ENCODE measurements at places on chromosomes 5 and 9. TPM values are rescaled to one million over a fixed set of nuclear protein-coding genes. Genes with fewer than 3 reads are reported as not detected.
A peak's percentile ranks its signal among the peaks of the same experiment; 100 is the strongest.

DNA sequence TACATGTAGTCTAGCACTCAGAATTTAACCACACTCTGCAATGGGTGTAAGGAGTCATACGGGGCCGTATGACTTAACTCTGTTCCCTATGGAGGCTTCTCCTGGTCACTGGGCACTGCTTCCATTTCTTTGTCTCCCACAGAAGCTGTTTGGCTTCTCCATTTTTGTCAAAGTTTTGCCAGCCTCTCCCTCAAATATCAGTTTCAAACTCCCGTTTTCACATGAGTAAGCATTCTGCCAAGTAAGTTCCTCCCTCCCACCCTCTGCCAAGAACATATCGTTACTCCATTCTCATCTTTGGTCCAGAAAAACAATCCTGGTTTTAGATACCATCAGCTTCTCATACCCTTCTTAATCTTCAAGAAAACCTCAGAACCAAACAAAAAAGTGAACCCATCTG is 6.1 kb downstream of the AFAP1L1 start:
- no peak overlapping the region for H3K4me3 ChIP-seq
- no peak overlapping the region for H3K27ac ChIP-seq
- no peak for DNase-seq
- H3K36me3 ChIP-seq, result no peaks in the 10 kb centered on the region

DNA sequence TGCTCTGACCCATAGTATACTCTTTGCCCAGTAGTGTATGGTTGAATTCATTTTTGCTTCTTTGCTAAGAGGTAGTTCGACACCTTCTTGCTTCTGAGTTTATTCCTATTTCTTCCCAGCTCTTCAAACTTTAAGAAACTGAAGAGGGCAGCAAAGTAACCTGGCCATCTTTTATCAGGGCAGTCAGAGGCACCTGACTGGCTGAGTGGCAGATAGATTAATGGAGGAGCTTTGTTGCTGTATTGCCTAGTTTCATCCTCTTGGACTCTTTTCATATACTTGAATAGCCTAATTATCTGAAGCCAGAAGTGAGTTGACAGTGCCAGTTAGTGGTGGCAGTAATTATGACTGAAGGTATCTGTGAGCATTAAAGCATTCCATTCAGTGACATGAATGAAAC is 82.5 kb downstream of the UHRF2 start:
- H3K27ac ChIP-seq, result no peak overlapping the region
- peaks cover 27% of the 10 kb centered on the region for H3K36me3 ChIP-seq
- no peak for DNase-seq
- peaks cover 6% of the 10 kb centered on the region for H3K4me1 ChIP-seq
- no peaks in the 10 kb centered on the region for H3K27me3 ChIP-seq
- H3K4me3 ChIP-seq, result no peak overlapping the region

GRCh38 chr9:129888293-129889121 is 53.2 kb downstream of the USP20 start:
- H3K27ac ChIP-seq, result no peak overlapping the region
- DNase-seq, result no peak
- no peaks in the 10 kb centered on the region for H3K27me3 ChIP-seq
- no peak overlapping the region for H3K4me3 ChIP-seq
- H3K4me1 ChIP-seq, result peaks cover 43% of the 10 kb centered on the region

GRCh38 chr9:124685217-124685616 is 85.9 kb downstream of the NR6A1 start:
- peaks cover 7% of the 10 kb centered on the region for H3K36me3 ChIP-seq
- DNase-seq, result no peak
- peaks cover 8% of the 10 kb centered on the region for H3K4me1 ChIP-seq
- H3K4me3 ChIP-seq, result no peak overlapping the region

DNA sequence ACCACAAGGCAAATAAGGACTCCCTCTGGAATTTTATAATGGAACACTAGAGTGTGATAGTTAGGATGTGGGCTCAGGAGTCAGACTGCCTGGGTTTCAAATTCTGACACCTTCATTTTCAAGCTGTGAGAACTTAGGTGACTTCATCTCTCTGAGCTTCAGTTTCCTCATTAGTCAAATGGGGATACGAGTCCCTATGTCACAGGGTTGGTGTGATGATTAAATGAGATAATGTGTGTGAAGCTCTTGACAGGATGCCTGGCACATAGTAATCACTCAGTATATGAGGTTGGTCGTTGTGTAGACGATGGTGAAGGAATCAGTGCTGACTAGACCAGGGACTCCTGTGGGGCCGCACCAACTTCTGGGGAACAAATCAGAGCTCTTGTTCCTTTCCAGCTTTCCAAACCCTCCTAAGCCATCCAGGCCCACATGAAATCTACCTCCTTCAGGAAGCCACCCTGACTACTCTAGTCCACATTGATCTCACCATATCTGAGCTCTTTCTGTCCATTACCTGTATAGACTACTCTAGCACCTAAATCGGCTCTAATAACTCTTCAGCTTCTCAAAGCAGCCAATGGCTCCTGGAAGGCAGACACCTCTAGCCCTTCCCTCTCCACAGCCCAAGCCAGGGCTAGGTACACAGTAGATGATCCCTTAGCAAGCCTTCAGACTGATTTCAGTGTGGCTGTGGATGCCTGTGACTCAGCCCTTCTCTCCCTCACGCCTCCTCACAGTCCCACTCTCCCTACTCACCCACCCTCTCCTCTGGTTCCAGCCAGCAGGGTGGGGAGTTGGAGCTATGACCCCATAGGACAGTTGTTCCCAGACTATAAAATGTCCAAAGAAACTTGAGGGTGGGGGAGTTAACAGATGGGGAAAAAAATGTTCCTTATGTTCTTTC is 2.5 kb upstream of the TCF7 start:
- no peak overlapping the region for H3K27ac ChIP-seq
- H3K36me3 ChIP-seq, result peaks cover 2% of the 10 kb centered on the region
- H3K4me1 ChIP-seq, result peaks cover 29% of the 10 kb centered on the region

EQTN gene
- total RNA-seq, result not detected

- peaks cover 4% of the 10 kb centered on the region for H3K4me1 ChIP-seq
- H3K27me3 ChIP-seq, result no peaks in the 10 kb centered on the region
- no peak for DNase-seq
- no peak overlapping the region for H3K4me3 ChIP-seq
Measured at GRCh38 chr5:97044052-97044451, 98.4 kb downstream of the LIX1 start.

C9orf43 gene
- total RNA-seq, result 0.66 TPM

ENC1 gene
- 389 TPM for total RNA-seq

DNA sequence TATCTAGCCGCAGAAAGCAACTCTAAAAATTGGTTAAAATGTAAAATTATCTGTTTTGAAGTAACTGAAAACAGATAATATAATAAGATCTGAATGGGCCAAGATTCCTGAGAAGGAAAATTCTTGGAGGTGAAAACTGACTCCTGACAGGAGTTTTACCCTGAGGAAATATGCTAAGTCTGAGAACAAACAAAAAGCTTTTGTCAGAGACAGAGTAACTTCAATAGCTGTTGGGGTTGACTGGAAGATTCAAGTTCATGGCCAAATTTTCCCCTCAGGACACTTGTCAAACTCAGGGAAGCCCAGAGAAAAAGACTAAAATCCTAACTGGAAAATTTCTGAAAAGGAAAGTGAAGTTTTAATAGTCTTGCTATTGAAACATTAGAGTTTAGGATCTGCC is 5.7 kb downstream of the PCDHB4 start:
- H3K4me1 ChIP-seq, result no peaks in the 10 kb centered on the region

DNA sequence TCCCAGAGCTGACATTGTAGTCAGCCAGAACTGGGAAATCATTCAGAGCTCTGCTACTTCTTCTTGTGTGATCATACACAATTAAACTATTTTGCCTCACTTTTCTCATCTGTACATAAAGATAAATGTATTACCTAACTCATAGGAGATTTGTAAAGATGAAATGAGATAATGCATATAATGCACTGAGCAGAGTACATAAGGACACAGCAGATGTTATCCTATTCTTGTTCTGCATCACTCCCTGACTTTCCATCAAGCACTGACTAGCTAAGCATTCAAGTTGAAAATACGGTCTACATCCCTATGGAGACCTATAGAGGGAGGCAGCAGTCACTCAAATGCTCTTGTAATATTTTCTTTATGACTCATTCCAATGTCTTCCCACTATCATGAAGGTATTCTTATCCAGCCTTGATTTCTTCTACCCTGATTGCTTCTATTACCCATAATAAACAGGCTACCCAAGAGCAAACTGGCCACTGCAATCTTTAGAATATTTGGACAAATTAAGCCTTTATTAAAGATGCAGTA is 16.3 kb upstream of the PRR16 start:
- no peaks in the 10 kb centered on the region for H3K27me3 ChIP-seq
- H3K36me3 ChIP-seq, result no peaks in the 10 kb centered on the region
- peaks cover 30% of the 10 kb centered on the region for H3K4me1 ChIP-seq
- no peak overlapping the region for H3K27ac ChIP-seq
- DNase-seq, result peak; percentile 27

VPS13A gene
- 31.7 TPM for total RNA-seq

SLC2A8 gene
- 16.5 TPM for total RNA-seq

DNA sequence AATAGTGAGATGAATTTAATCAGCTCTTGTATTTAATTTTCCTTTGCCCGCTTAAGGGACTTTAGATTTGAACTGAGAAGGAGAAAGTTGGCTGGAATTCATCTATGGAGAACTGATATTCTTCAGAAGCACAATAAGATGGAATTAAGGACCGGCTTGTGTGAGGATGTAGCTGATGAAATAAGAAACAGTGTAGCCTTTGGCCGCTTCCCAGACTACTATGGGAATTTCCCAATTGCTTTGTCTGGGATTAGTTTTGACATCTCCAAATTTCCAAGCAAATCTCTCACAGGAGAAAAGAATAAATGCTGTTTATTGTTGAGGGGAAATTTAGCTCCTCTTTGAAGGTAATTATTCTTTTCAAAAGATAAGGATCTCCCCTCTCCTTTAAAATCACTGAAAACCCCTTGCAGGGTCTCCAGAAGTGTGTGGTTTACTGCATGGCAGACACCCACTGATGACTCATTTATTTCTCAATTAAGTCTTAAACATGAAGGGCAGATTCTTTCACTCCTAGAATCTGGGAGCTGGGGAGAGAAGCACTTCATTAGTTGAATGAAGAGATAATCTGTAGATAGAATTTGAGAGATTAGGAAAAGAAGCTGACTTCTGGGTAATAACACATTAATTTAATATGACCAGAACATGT is 606.5 kb upstream of the ADAMTS16 start:
- peak; percentile 63 for DNase-seq
- no peak overlapping the region for H3K4me3 ChIP-seq
- H3K4me1 ChIP-seq, result no peaks in the 10 kb centered on the region
- no peak overlapping the region for H3K27ac ChIP-seq
- no peaks in the 10 kb centered on the region for H3K27me3 ChIP-seq

- no peak for DNase-seq
- H3K36me3 ChIP-seq, result no peaks in the 10 kb centered on the region
- H3K4me1 ChIP-seq, result no peaks in the 10 kb centered on the region
- H3K4me3 ChIP-seq, result no peak overlapping the region
Measured at GRCh38 chr9:132426639-132427414, 16.8 kb downstream of the CFAP77 start.

- H3K27ac ChIP-seq, result no peak overlapping the region
- H3K36me3 ChIP-seq, result no peaks in the 10 kb centered on the region
Measured at GRCh38 chr5:15492545-15492944, 7.4 kb upstream of the FBXL7 start.

C5 gene
- total RNA-seq, result 1.1 TPM

DNA sequence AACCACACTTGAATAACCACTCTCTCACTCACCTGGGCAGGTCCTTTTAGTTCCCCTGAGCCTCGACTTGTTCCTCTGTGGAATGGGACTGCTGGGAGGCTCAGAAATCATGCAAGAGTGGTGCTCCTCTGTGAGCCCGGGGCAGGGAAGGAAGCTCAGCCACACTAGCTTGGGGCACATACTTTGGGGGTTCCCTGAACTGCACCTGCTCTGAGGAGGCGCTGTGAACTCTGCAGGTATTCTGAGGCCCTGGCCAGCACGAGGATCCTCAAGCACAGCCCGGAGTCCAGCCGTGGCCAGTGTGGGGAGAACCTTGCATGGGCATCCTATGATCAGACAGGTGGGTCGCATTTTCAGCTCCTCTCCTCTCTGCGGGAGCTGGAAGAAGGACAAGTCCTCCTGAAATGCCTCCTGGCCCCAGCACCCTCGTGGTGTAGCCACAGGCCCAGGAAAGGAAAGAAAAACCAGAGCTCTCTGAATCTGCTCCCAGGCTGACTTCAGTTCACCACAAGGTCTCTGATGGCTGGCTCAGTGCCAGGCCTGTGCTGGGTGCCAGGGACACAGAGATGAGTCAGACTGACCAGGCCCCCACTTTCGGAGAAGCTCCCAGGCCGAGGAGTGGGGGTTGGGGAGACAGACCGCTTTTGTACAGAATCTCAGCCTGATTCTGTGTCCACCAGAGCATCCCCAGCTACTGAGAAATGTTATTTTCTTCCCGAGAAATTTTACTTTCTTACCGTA is 11.9 kb downstream of the GLIPR2 start:
- H3K36me3 ChIP-seq, result no peaks in the 10 kb centered on the region
- H3K4me3 ChIP-seq, result peak overlapping the region; percentile 43
- peaks cover 42% of the 10 kb centered on the region for H3K4me1 ChIP-seq
- DNase-seq, result peak; percentile 96
- no peaks in the 10 kb centered on the region for H3K27me3 ChIP-seq

- H3K27ac ChIP-seq, result no peak overlapping the region
- no peaks in the 10 kb centered on the region for H3K36me3 ChIP-seq
- DNase-seq, result no peak
- no peak overlapping the region for H3K4me3 ChIP-seq
Measured at GRCh38 chr9:14304259-14304658, 9.7 kb downstream of the NFIB start.

- DNase-seq, result no peak
- peaks cover 2% of the 10 kb centered on the region for H3K27me3 ChIP-seq
- H3K4me3 ChIP-seq, result no peak overlapping the region
- H3K27ac ChIP-seq, result no peak overlapping the region
Measured at GRCh38 chr9:83283528-83283927, 220.6 kb upstream of the RASEF start.

KIF12 gene
- total RNA-seq, result 0.34 TPM

DNA sequence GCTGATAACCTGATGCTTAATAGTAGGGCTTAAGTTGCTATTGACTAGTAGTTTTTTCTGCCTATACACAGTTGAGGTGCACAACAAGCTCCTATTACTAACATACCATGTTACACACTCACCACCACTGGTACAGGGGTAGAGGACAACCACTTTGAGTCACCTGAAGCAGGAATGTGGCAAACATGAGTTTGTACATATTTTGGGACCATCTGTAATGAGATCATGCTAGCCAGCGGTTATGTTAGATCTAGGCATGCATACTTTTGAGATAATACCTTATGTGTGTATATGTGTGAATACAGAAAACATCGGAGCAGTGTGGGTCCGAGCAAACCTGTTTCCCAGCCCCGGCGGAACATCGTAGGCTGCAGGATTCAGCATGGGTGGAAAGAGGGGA is 72.8 kb upstream of the NXNL2 start:
- H3K27me3 ChIP-seq, result no peaks in the 10 kb centered on the region
- peaks cover 4% of the 10 kb centered on the region for H3K36me3 ChIP-seq
- peak; percentile 88 for DNase-seq
- H3K4me1 ChIP-seq, result peaks cover 25% of the 10 kb centered on the region

DNA sequence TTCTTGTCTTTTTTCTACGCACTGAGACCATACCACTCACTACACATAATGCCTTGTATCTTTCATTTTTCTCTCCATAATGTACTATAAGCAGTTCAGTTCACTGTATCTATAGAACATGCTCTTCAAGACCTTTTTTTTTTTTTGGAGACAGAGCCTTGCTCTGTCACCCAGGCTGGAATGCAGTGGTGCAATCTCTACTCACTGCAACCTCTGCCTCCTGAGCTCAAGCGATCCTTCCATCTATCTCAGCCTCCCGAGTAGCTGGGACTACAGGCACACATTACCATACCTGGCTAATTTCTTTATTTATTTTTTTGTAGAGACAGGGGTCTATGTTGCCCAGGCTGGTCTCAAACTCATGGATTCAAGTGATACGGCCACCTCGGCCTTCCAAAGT is 208.7 kb downstream of the FANCC start:
- H3K27me3 ChIP-seq, result no peaks in the 10 kb centered on the region
- H3K4me3 ChIP-seq, result no peak overlapping the region
- H3K36me3 ChIP-seq, result peaks cover 6% of the 10 kb centered on the region
- peaks cover 17% of the 10 kb centered on the region for H3K4me1 ChIP-seq
